ENCODE measurements at places on chromosomes 5 and 9.
A peak's percentile ranks its signal among the peaks of the same experiment; 100 is the strongest.

GRCh38 chr5:72849546-72849945 is 33.1 kb downstream of the TNPO1 start:
- no peak for DNase-seq

DNA sequence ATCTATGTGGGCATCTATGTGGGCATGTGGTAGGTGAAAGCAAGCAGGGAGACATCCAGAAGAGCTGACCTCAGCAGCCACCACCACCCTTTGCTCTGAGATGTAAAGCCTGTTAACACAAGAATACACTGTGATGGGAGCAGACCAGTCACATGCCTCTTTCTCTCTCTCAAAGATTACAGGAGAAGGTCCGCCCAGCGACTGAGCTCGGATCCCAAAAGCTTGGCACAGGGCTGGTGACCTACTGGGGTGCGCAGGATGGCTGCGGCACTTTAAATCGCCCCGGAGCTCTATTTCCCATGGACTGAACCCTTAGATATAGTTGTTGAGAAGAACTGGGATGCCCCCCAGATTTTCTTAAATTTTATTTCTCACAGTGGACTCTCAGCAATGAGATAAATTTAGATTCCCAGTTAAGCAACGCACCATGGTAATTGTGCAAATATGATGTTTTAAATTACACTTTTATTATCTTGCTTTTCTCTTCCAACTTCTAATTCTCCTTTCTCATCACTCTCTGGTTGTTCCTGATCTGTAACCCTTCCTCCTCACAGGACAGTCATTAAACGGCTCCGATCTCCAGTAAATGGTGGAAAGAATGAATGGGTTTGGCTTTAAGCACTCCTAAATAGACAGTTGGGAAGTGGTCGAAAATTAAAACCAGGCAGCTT is 37.7 kb upstream of the ICE1 start:
- no peak for DNase-seq

DNA sequence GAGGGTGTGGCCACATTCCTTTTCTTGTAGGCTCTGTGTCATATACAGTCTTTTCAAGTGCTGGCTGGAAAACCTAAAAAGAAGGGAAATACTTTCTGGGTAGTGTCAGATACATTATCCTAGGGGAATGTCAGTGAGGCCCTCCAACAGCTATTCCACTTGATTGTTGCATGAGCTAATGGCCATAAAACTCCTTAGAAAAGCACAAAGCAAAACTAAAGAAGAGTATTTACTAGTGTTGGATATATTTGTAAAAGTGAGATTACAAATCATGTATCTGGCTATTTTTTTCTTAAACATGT is 829 bp downstream of the ANXA1 start:
- no peak for DNase-seq

- no peak for DNase-seq
These were observed 123.0 kb downstream of the PAX5 start for GRCh38 chr9:36911037-36911436.

- no peak for DNase-seq
These were observed 31.8 kb downstream of the MAP1B start for GRCh38 chr5:72138943-72139521.

- no peak for DNase-seq
These were observed 297.0 kb upstream of the HAPLN1 start for GRCh38 chr5:84017523-84018172.

GRCh38 chr5:79417495-79417894 is 96.4 kb downstream of the HOMER1 start:
- no peak for DNase-seq

- DNase-seq, result peak; percentile 57
These were observed at the start of gene GALNT10 for GRCh38 chr5:154190595-154191304. Gene GALNT10, plus strand, starts transcription at chr5:154190733. Its CDS starts 134 bp downstream, at chr5:154190867.

- no peak for DNase-seq
These were observed 51.0 kb downstream of the GNAQ start for GRCh38 chr9:77980622-77981021.

DNA sequence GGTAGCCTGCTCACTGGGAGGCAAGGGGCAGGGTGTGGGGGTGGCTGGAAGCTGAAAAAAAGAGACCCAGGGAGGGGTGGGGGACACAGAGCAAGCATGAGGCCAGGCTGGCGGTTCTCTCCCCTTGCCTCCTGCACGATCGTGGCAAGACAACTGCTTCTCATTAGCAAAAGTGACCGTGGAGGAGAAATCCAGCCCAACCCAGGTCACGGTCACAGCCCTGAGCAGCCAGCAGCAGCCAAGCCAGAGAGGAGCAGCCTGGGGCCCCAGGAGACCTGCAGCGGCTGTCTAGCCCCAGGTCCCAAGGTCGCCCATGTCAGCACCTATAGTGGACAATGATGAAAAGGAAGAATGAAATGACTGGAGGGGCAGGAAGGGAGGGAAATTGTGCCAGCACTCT is 89.1 kb downstream of the NRG2 start:
- no peak for DNase-seq

DNA sequence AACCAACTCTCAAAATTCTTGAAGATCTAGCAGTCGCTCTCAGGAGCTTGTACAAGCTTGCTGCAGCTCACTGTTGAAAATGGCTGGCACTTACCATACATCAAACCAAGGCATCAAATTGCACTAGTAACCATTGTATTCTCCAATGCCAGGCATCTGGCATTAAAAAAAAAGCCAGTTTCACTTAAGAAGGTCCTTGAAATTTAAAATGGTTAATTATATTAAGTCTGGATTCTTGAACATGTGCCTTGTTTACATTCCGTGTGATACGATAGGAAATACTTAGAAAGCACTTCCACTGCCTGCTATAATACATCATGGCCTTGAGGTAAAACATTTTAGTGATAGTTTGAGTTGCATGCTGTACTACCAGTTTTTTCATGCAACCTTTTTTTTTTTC is 300.7 kb downstream of the KDM4C start:
- DNase-seq, result no peak

GRCh38 chr5:149795360-149795759 is 65.2 kb downstream of the PPARGC1B start:
- no peak for DNase-seq

All from activated T-helper 1 cell treated with Interleukin-2 at 50 U/mL for 16 hours (primary cell).